ENCODE measurements at places on chromosomes 3 and 15.

- no peak for DNase-seq
Observed at GRCh38 chr3:184368116-184368515, 6.6 kb downstream of the POLR2H start.

DNA sequence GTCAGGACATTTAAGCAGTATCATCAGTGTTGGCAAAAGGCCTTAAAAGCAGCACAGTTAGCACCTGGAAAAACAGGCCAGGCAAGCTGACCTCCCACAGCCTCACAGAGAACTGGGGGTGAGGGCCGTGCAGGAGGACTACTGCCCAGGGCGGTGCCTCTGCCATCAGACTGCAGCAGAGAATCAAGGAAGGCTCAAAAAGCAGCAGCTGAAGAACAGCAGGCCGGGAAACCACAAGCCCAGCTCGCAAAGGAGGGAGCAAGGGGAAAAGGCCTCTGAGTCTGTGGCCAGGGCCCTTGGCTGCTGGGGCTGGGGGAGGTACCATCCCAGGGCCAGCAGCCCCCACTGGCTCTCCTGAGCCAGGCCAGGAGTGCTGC is 84.2 kb downstream of the SEC22A start:
- no peak for DNase-seq

- no peak for DNase-seq
Observed at GRCh38 chr3:95751509-95751908, 1062.9 kb upstream of the EPHA6 start.

- peak; percentile 85 for DNase-seq
Observed at GRCh38 chr15:38564557-38565286, at the start of gene RASGRP1. TSS of gene RASGRP1 (minus strand) at chr15:38564814. CDS start at chr15:38564628, 186 bp downstream.

- no peak for DNase-seq
Observed at GRCh38 chr3:7847021-7847420, 654.6 kb upstream of the LMCD1 start.

- DNase-seq, result no peak
Observed at GRCh38 chr15:65275104-65275727, 11.5 kb downstream of the PARP16 start.
